ENCODE measurements at places on chromosomes 3 and 15.

GRCh38 chr3:143184099-143184498 lies 64.5 kb downstream of the CHST2 start:
- DNase-seq = no peak

DNA sequence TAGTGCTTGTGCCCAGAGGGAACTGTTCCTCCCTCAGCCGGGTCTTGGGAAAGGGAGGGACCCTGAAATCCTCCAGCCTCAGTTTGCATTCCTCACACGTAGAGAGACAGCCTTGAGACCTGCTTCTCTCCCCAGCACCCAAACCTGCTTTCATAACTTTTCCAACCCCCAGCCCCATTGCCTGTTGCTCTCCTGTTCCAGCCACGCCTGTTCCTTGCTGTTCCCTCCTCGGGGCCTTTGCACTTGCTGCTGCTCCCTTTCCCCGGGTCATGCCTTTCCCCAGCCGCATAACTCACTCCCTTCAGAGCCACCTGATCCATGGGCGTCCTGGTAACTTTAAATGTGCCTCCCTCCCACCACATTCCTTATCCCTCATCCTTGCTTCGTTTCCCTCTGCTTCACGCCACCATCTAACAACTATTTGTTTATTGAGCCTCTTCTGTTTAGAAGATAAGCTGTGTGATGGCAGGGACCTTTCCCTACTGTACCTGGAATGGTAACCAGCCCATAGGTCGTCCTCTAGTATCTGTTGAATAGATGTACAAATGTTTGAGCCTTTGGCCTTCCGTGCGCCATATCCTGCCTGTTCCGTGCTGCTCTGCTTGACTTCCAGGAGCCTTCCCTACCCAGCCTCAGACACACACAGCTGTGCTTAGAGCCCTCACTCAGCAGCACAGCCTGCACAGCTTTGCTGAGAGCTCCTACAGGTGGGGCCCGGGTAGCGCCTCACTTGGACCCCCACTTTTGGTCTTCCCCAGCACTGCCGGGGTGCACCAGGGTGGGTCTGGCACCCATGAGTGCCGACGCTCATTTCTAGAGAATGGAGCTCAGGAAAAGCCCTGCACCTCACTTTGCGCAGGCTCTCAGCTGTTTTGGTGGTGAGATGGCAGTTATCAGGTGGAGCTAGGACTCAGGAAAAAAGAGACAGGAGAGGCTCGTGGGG lies 60.2 kb downstream of the SCN5A start:
- no peak for DNase-seq

DNA sequence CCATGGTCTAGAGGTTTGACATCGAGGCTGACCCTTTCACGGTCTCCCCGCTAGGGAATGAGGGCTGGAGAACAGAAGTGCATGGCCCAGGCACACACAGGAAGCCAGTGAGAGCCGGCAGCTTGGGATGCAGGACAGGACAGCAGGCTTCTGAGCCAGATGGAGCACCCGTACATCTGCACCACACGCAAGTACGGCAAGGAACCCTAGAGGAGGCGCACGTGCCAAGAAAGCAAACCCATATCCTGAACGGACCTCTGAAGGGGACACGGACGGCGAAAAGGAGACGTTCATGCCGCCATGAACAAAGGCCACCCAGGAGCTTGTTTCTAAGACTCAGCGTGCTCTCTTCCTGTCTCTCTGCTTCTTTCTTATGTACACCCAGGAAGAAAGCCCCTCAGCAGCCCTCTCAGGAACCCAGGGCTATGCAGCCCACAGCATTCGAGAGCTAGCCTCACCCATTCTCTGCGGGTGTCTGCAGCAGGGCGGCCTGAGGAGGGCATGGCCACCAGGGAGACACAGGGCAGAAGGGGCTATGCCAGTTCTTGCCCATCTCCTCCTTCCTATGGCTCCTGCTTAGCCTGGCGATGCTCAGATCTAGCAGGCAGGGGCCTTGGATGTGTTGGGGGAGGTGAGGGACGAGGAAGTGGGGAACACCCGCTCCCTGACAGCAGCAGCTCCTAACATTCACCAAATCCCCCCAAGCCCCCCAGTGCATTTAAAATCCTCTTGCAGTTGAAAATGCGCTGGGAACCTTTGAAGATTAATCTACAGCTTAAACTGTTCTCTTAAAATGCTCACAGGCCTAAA lies 81.3 kb downstream of the PCSK6 start:
- no peak for DNase-seq

DNA sequence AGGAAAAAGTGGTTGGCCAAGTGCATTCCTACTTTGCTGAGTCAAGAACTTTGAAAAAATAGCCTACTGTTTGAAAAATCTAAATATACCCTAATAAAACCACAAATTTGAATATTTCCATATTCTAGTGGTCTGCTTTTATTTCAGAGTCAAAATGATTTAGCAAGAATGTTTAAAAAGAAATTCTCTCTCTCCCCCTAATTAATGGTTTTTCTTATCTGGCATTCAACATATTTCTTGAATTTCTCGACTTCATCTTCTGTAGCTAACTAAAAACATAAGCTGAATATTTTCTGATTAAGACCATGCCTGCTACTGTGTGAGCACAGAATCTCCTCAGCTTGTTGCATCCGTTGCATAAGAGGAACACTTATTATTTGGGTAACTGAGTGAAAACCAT lies 563.5 kb upstream of the TBL1XR1 start:
- peak; percentile 44 for DNase-seq

- no peak for DNase-seq
Observed at GRCh38 chr3:185655426-185656320, 69.6 kb downstream of the SENP2 start.

DNA sequence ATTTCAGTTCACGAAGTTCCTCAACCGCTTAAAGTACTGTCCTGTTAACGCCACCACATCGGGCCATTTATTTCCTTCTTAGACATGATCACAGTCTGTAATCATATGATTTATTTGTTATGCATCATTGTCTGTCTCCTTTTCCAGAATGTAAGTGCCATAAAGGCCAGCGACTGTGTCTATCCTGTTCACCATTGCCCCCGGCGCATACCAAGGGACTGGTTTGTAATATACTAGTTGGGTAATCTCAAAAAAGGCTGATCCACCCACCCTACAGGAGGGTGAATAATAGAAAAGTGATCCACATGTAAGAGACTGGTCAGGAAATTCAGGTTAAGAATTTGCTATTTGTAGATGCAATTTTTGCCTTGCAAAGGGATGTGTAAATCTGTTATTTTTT lies 41.9 kb downstream of the SLC6A20 start:
- DNase-seq = no peak

GRCh38 chr3:171854649-171855305 lies 11.6 kb downstream of the TMEM212 start:
- no peak for DNase-seq

DNA sequence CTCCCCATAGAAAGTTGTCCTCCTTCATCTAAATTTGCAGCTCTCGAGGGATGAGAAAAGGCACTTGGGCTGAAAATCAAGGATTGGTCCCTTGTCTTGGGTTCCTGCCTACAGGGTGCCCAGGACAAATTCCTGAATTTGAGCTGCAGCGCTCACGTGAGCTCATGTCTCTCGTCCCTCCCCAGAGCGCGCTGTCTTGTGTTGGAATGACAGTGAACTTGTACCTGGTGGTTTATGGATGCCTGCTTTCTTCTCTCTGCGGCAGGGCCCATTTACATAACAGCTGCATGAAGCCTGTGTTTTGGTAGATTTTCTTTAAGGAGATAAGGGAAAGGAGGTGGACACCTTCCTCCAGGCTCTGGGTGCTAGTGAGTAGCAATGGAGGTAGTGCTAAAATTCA lies 4.3 kb downstream of the RYR3 start:
- DNase-seq = no peak

- DNase-seq = no peak
Observed at GRCh38 chr15:38904298-38904697, 339.7 kb upstream of the RASGRP1 start.

- DNase-seq = peak; percentile 63
Observed at GRCh38 chr3:8619548-8619947, 25.1 kb downstream of the SSUH2 start.

DNA sequence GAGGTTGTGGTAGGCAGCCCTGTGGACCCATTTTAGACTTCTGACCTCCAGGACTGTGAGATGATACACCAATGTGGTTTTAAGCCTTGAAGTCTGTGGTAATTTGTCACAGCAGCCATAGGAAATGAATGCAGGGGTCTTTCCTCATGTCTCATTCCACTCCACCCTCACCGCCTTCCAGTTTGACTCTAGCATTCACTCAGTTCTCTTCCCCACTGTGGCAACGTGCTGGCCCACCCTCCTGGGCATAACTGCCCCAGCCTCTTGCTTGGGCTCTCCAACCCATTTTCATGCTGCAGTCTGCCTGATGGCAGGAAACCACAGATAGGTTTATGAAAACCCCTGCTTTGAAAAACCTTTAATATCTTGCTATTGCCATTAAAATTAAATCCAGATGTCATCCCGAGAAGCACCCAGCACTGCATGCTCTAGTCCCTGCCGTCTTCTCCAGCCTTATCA lies 7.3 kb upstream of the TRNT1 start:
- no peak for DNase-seq

- DNase-seq = no peak
Observed at GRCh38 chr15:77030928-77031375, 36.0 kb downstream of the PSTPIP1 start.
